Spleen (tissue), 13 donors: ENCODE measurements at places on chromosomes 16 and 17. TPM values are rescaled to one million over a fixed set of nuclear protein-coding genes. Genes with fewer than 3 reads are reported as not detected.

Gene OR1F1
- total RNA-seq, result not detected

Gene SLC16A11
- total RNA-seq, result 1.9 TPM

Gene DOC2A
- 3.3 TPM for total RNA-seq

Gene OR2C1
- not detected for total RNA-seq

Gene RDM1
- not detected for total RNA-seq

Gene MLYCD
- total RNA-seq, result 14.3 TPM

Gene TBC1D3G
- not detected for total RNA-seq

Gene FZD2
- total RNA-seq, result 4.9 TPM

Gene HBA1
- 276 TPM for total RNA-seq

Gene EVPLL
- total RNA-seq, result not detected

Gene HOXB8
- not detected for total RNA-seq

Gene GUCY2D
- not detected for total RNA-seq

Gene TBC1D3L
- 21.0 TPM for total RNA-seq

Gene LRRC36
- 0.46 TPM for total RNA-seq

Gene RAB11FIP4
- 20.5 TPM for total RNA-seq

Gene EPX
- total RNA-seq, result 2.2 TPM

Gene SPNS2
- 36.6 TPM for total RNA-seq

Gene TM4SF5
- total RNA-seq, result not detected

Gene C16orf92
- total RNA-seq, result not detected

Gene PDE6G
- total RNA-seq, result 26.1 TPM

Gene PTGES3L
- 0.61 TPM for total RNA-seq

Gene CAMTA2
- 51.0 TPM for total RNA-seq

Gene RHOT2
- 71.3 TPM for total RNA-seq

Gene NPW
- 0.84 TPM for total RNA-seq

Gene SYCE1L
- total RNA-seq, result 1.4 TPM

Gene KCTD5
- 25.0 TPM for total RNA-seq

Gene TSNAXIP1
- 0.44 TPM for total RNA-seq

Gene MYOCD
- total RNA-seq, result 2.5 TPM

Gene CHD9
- 77.5 TPM for total RNA-seq

Gene PGAP3
- total RNA-seq, result 27.4 TPM

Gene CTRB2
- not detected for total RNA-seq

Gene SDR42E2
- not detected for total RNA-seq

Gene KREMEN2
- total RNA-seq, result 0.40 TPM

Gene MMP2
- 126 TPM for total RNA-seq

Gene SLC13A2
- not detected for total RNA-seq

Gene NPIPB2
- total RNA-seq, result 12.7 TPM

Gene RNF157
- 13.0 TPM for total RNA-seq

Gene ANKFN1
- total RNA-seq, result not detected

Gene TEKT5
- total RNA-seq, result 0.43 TPM

Gene PRR11
- total RNA-seq, result 15.3 TPM

Gene GAN
- 7.4 TPM for total RNA-seq

Gene KRTAP2-1
- not detected for total RNA-seq

Gene NTN3
- total RNA-seq, result 0.28 TPM

Gene IRF8
- total RNA-seq, result 228 TPM

Gene HIGD1B
- total RNA-seq, result not detected

Gene KRT14
- not detected for total RNA-seq

Gene DHRS7C
- total RNA-seq, result not detected

Gene HS3ST6
- total RNA-seq, result 0.20 TPM

Gene CFAP97D1
- total RNA-seq, result 0.32 TPM

Gene DNAI2
- total RNA-seq, result 0.67 TPM

Gene BICDL2
- total RNA-seq, result 0.77 TPM

Gene USP7
- total RNA-seq, result 145 TPM

Gene FBXO39
- not detected for total RNA-seq

Gene GCGR
- total RNA-seq, result 0.37 TPM

Gene CBFB
- total RNA-seq, result 55.8 TPM

Gene ABHD15
- 13.2 TPM for total RNA-seq

Gene EVPL
- total RNA-seq, result 0.06 TPM

Gene AMFR
- total RNA-seq, result 126 TPM

Gene PIRT
- not detected for total RNA-seq
